ENCODE measurements at places on chromosomes 7 and 10.

DNA sequence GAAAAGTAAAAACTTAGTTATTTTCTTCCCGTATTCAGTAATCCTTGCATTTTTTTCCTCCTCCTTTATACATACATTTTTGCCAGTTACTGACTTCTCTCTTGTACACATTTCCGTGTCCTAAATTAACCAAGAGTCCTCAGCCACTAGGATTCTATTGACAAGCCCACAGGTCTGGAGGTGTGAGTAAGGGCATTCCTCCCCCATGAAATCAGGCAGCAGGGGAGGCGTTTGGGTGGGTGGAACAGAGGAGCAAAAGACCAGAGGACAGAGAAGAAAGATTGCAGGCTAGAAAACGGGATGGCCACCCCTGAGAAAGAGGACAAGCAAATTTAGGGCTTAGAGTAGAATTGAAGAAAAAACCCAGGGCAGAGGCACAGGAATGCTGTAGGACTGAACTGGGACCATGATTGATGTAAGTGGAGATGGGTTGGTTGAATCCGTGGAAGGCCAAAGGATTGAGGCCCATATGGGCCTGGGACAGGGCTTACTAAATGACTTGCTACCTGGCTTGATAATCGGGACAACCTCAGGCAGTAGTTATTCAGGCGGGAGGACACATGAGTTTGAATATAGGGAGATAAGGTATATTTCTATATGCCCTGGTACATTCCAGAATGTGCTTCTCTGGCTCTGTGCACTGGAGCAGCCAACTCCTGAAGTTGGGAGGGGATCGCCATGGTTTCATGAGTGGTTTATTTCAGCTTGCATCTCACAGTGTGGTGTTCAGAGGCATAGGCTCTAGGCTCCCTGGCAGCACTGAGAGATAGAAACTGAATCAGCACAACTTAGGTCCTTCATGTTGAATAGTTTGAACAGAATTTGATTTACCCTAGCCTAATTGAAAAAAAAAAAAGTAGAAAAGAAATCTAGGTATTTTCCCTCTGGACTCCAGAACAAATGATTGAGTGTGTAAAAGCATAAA, 28.0 kb downstream of the IKZF1 start:
- DNase-seq, result no peak

DNA sequence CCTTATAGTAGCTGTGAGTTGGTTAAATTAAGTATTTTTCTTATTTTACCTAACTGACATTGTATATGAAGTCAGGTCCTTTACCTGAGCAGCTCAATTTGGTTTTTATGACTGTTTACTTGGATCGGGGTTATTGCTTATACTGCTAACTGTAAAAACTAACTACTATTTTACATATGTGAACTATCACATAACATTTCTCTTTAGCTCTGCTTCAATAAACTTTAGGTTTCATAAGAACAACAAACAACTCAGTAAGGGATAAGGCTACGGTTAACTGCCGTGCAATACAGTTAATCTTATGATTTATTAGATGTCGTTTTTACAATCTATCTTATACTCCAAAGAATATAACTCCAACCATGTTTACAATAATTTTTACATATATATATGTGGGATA, 480.2 kb downstream of the PARD3 start:
- no peak for DNase-seq

GRCh38 chr10:112507046-112507445, 60.0 kb downstream of the VTI1A start:
- no peak for DNase-seq

DNA sequence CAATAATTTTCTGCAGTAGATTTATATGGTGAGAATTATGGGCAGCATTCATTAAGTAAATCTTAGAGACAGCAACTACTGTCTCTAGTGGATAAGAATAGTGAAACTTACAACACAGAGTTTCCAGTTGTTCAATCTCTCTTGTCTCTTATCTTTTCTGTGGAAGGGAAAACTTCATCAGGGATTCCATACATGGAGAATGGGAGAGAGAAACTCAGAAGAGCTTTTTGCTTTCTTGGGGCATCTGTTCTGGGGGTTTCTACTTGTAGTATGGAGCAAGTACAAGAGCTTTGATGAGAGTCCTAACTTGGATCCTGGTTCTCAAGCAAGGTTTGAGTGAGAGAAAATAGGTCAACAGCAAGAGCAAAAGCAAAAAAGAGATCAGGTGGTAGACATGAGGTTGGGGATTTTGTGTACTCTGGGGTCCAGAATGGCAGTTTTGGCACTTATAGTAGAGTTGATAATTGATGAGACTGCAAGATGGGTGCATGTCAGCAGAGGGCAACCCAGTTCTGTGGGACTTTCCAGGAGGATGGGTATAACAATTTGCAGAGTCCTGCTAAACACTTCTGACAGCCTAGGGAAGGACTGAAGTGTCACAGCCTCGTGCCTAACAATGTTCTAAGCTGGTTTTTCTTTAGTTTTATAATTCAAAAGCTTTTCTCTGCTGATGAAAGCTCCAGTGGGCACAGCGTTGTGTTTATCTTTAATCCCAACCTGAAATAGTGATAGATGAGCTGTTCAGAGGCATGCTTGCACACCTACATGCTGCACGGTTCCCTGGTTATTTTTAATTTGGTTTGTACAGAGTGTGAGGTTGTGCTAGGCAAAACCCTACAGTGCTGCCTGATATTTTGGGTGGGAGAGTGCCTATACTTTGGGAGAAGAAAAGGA, 32.0 kb upstream of the STRIP2 start:
- peak; percentile 31 for DNase-seq

GRCh38 chr10:14181567-14181936, 149.2 kb downstream of the FRMD4A start:
- no peak for DNase-seq

DNA sequence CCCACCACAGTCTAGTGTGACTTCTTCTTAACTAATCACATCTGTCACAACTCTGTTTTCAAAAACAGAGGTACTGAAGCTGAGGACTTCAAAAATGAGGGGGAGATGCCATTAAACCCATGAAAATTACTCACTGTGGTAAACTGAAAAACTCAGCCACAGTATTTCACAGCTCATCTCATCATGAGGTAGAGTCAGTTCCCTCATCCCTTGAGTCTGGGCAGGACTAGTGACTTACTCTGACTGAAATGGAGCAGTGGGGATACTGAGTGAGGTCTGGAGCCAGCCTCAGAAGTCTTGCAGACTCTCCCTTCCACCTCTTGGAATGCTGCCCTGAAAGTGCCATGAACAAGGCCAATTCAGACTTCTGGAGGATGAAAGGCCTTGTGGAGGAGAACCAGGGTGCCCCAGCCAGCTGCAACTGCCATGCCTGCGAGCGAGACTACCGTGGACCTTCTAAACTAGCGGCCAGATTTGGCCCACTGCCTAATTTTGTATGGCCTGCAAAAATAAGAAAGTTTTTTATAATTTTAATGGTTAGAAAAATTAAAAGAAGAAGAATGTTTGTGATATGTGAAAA, 24.7 kb upstream of the ANKRD1 start:
- DNase-seq, result no peak

- DNase-seq, result peak; percentile 59
Observed at GRCh38 chr10:17742918-17743317, 9.1 kb upstream of the TMEM236 start.

DNA sequence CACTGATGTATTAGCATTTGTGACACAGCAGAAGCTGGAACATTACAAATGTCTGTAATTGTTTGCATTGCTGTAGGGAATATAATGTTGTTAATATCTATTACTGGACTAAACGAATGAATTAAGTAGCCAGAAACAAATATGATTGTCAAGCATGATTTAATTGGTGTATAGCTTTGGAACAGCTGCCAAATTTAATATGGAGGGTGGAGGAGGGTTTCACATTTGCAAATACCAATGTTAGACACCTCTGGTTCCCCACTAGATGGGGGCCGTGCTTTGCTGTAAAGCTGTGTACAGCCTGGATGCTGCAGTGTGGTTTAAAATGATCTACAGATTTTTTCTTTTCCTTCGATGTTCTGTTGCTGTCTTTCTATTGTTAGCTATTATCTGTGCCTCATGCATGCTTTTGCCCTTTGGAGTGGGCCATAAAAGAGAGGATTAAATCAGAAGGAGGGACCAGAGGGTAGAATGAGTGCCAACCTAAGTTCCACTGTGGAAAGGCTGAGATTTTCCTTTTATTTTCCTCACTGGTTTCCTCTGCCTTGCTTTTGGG, 23.1 kb downstream of the DNAJB9 start:
- no peak for DNase-seq

DNA sequence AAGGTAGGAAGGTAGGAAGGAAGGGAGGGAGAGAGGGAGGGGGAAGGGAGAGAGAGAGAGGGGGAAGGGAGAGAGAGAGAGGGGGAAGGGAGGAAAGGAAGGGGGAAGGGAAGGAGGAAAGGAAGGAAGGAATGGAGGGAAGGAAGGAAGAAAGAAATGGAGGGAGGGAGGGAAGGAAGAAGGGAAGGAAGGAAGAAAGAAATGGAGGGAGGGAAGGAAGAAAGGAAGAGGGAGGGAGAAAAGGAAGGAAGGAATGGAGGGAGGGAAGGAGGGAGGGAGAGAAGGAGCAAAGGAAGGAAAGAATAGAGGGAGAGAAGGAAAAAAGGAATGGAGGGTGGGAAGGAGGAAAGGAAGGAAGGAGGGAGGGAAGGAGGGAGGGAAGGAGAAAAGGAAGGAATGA, 176.4 kb upstream of the PTER start:
- no peak for DNase-seq

DNA sequence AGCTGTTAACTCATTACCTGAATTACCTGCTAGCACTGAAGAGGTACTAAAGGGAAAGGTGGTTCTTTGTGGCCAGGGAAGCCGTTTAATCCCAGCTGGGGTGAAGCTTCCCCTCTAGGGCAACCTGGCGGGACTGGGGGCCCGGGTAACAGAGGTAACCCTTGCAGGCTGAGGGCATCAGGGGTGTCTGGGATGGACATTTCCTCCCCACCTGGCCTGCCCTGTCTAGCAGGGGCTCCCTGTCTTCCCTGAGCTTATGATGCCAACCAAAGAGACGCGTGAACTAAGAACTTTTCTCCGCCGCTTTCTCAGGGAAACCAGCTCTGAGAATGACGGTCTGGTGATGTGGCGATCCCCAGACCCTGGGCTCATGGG, 52.8 kb downstream of the UNC5B start:
- no peak for DNase-seq

DNA sequence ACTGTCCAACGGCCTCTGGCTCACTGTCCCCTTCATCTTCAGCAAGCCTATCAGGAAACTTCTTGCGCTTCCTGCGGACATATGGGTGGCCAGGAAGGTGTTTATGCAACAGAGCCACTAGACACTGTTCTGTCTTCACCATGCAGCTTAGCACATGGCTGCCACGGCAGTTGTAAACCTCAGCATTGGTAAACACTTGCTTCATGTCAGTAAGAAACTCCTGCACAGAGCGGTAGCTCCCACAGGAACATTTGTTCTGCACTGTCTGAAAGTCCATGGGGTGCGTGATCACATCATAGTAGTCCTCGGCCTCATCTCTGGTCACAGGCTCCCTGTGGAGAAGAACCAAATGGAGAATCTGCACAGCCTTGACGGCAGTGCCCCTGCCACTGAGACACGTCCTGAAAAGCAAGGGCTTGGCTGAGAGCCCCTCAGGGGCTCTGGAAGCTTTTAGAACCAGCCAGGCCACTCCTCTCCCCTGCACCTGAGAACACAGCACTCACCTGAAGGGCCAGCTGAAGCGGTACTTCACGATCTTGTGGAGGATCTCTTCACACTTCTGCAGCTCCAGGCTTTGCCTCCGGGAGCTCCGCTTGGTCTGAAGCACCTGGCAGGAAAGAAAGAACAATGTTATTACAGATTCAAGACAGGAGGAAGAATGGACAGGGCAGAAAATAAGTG, 8.8 kb downstream of the FZD9 start:
- DNase-seq, result no peak

- DNase-seq, result no peak
Observed at GRCh38 chr10:104774234-104774633, 133.1 kb downstream of the SORCS3 start.

- no peak for DNase-seq
Observed at GRCh38 chr10:22389856-22390589, 44.7 kb downstream of the SPAG6 start.

DNA sequence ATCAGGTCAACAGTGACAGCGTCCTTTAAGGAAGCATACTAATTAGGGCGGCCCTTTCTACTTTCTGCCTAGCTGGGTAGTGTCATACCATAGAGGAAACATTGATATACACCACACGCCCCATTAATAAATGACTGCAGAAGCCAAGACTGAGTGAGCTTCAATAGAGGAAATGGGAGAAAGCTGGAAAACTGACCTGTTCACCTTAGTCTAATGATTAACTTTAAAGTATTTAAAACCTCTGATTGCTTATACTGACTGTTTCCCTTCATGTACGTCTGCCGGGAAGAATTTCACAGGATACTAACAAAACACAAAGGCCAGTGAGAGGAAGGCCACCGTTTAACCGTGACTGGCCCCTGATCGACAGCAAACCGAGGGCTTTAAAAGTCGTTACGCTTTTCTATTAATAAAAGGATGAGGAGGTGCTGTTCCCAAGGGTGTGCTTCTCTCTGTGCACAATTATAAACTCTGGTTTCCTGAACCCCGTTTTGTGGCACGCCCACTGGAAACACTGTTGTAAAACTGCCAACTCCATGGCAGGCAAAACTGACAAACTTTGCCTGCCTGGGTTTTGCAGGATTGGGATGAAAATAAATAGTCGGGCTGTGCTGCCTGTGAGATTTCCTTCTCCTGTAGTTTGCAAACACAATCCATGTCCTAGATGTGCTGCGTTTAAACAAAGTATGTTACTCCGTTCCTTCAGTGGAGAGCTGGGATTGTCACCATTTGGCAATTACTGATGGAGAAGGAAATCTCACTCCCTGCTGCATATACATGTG, 137.6 kb downstream of the NRP1 start:
- DNase-seq, result no peak

DNA sequence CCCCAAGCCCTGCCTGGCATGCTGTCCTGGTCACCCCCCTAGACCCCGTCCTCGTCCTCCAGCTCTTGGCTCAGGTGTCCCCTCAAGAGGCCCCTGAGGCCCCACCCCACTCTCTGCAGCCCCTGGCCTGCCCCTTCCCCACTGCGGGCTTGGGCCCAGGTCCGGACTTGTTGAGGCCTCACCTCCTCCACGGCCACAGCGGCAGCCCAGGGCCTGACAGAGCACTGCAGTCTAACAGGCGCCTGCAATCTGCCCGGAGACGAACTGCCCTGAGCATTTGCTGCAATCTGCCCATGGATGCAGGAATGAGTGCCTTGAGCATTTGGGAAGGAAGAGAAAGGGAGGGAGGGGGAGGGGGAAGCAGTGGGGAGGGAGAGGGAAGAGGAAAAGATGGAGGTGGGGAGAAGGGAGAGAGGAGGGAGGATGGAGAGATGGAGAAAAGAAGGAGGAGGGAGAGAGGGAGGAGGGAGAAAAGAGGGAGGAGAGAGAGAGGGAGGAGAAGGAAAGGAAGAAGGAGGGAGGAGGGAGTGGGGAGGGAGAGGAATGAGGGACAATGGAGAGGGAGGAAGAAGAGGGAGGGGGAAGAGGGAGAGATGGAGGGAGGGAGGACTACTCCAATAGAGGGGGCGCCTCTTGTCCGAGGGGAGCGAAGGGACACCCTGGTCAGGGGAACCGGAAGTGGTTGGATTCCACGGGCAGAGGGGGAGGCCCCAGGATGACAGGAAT, 73.9 kb downstream of the PDGFA start:
- DNase-seq, result no peak

- no peak for DNase-seq
Observed at GRCh38 chr10:70053841-70054288, 1.2 kb downstream of the MACROH2A2 start.

- DNase-seq, result no peak
Observed at GRCh38 chr10:35716776-35717175, 74.7 kb upstream of the FZD8 start.

- no peak for DNase-seq
Observed at GRCh38 chr10:112141292-112141691, 42.3 kb downstream of the GPAM start.

- DNase-seq, result no peak
Observed at GRCh38 chr7:99235925-99236324, 28.0 kb upstream of the KPNA7 start.

All from GM10248 (cell line).